CD4-positive, alpha-beta T cell treated with Interleukin-15 for 4 hours (primary cell): ENCODE measurements at places on chromosomes 5 and 9.

DNA sequence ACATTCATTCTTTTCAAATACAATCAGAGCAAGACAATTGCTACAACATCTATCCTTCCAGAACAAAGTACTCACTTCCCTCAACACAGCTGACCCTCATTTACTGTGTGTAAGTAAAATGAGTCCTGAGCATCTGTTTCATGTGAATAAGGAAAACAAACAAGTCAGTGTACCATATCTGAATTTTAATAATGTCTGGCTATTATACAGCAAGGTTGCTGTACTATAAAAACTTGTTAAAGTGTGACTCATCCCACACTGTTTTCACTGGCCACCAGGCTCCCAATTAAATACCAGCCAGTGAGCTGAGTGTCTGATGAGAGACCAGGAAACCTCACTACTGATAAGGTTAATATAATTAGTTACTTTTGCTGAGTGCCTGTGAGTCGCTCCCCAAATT is 339.8 kb downstream of the AGTPBP1 start:
- DNase-seq, result no peak

DNA sequence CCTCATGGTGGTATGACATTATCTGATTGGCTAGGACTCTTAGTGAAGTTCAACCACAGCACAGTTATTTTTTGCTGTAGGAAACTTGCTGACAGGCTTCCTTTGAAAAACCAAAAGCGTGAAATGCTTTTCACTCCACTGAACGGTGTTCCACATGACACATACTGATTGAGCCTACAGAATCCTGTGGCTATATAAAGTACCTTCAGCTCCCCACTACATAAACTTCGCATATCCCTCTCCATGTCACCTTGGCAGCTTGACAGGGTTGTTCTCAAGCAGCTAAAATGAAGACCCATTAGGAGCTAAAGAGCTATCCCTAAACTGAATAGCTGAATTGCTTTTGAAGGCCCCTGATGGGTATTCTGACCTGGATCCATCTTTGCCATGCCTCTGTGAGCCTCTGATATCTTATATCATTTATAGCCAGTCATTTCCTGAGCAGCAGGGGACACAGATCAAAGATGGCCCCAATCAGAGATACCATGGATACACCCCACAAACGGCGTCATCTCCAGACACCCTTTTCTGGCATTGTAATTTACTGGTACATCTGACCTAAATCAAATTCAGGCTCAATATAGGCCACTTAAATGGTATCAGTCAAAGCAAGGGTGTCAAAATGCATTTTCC is 91.5 kb downstream of the APBA1 start:
- no peak for DNase-seq

- DNase-seq, result no peak
Observed at GRCh38 chr5:170826117-170826516, 35.7 kb upstream of the RANBP17 start.

GRCh38 chr9:89716559-89716958 is 111.7 kb downstream of the GADD45G start:
- DNase-seq, result no peak

DNA sequence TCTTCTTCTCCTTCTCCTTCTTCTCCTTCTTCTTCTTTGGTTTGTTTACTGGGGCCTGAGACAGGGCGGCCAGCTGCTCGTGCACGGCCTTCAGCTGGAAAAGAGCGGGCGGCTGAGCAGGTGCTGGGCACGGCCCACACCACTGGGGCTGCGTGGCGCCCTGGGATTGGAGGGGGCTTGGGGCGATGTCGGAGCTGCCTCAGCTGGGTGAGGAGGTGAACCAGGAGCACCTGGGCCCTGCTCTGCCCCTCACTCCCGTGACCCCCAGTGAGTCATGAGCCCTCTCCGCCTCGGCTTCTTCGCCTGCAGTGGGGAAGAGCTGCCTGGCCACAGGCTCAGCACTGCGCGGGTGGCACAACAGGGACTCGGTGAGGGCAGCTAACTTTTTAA is 14.9 kb downstream of the BRD3OS start:
- DNase-seq, result no peak
